ENCODE measurements at places on chromosomes 16 and 17. TPM values are rescaled to one million over a fixed set of nuclear protein-coding genes. Genes with fewer than 3 reads are reported as not detected.

GRCh38 chr17:9533441-9533840 is 42.2 kb downstream of the STX8 start:
- no peak overlapping the region for H3K27ac ChIP-seq
- no peaks in the 10 kb centered on the region for H3K27me3 ChIP-seq
- H3K4me1 ChIP-seq: no peaks in the 10 kb centered on the region

Gene ASGR1
- 0.68 TPM for total RNA-seq

Gene YBX2
- 0.66 TPM for total RNA-seq

Gene DNASE1L2
- total RNA-seq: 1.6 TPM

DNA sequence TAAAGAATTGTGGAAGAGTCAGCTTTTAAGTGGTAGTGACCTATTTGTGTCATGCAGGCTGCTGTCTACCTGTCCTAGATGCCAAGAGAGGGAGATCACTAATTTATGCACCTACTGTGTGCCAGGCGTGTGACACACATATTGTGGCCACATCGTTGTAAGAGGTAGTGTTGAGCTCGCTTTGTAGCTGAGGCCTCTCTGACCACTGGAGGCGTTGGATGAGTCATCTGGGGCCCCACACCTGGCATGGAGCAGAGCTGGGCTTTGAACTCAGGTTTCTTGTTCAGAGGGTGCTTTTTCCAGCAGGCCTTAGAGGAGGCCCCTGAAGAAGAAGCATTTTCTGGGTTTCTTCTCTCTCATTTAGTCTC is 52.3 kb upstream of the LGALS9 start:
- no peak for DNase-seq
- peaks cover 16% of the 10 kb centered on the region for H3K4me1 ChIP-seq
- no peak overlapping the region for H3K27ac ChIP-seq
- H3K27me3 ChIP-seq: no peaks in the 10 kb centered on the region
- H3K36me3 ChIP-seq: no peaks in the 10 kb centered on the region

DNA sequence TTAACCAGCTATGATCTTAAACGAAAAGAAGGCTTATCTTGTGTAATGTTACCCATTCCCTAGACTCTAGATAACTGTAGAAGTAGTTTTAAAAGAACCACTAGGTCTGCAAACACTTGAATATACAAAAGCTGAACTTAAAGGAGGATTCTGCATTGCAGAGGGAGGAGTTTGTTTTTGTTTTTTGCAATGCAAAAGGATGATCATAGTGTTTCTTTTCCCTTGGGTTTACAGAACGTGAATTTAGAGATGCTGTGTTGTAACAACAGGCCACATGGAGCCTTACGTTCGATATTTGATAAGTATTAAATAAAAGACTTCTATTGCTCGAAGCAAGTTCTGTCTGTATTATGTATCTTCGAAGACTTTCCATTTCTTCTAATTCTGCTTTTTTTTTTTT is 77.6 kb downstream of the CHD9 start:
- no peaks in the 10 kb centered on the region for H3K36me3 ChIP-seq
- peak overlapping the region; percentile 93 for H3K27ac ChIP-seq
- H3K4me3 ChIP-seq: peak overlapping the region; percentile 86
- H3K4me1 ChIP-seq: peaks cover 21% of the 10 kb centered on the region

Gene FBXW10
- total RNA-seq: not detected

DNA sequence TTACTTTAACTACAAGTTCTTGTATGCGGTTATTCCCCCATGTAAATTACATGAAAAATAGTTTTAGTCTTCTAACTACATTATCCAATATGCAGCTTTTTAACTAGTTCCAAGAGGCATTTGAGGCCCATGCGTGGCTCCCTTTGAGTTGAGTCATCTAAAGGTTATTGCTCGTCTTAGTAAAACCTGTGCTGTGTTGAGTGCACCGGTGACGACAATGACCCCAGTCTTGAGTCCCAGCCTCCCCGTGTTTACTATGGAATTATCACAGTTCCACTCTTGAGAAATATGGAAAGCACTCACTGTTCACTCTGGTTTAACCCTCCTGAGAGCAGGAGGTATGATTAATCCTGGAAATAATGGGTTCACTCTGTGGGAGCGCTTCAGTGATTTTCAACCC is 119.2 kb downstream of the PITPNC1 start:
- no peaks in the 10 kb centered on the region for H3K27me3 ChIP-seq
- peaks cover 72% of the 10 kb centered on the region for H3K4me1 ChIP-seq
- H3K36me3 ChIP-seq: peaks cover 10% of the 10 kb centered on the region
- H3K27ac ChIP-seq: peak overlapping the region; percentile 22
- no peak for DNase-seq
- no peak overlapping the region for H3K4me3 ChIP-seq

DNA sequence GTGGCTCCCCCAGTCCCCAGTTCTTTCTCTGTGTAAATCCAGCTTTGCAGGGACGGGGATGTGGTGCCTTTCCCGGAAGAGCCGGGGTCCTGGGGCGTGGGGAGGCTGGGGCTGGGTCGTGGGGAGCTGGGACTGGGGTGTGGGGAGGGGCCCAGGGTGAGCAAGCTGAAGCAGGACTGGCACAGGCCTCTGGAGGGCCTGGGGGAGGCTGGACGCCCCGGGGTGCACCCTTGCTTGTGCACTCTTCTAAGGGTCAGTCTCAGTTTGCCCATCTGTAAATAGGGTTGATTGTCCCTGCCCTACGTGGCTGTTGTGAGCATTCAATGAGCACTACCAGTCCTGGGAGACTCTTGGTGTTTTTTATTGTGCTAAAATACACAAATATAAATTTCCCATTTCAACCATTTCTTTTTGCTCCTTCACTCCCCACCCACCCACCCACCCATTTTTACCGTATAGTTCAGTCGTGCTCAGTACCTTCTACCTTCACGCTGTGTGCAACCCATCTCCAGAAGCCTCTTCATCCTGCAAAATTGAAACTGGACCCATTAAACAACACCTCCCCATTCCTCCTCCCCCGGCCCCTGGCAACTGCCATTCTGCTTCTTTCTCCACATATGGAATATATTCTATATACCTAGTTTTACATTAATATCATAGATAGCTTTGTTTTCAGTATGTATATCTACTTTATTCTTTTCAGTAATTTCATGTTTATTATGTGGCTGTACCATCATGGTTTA is 7.8 kb upstream of the TBC1D3B start:
- no peak overlapping the region for H3K4me3 ChIP-seq
- H3K27ac ChIP-seq: peak overlapping the region; percentile 36
- H3K36me3 ChIP-seq: no peaks in the 10 kb centered on the region
- H3K4me1 ChIP-seq: peaks cover 22% of the 10 kb centered on the region
- H3K27me3 ChIP-seq: peaks cover 48% of the 10 kb centered on the region

Gene SRCIN1
- total RNA-seq: 0.60 TPM

DNA sequence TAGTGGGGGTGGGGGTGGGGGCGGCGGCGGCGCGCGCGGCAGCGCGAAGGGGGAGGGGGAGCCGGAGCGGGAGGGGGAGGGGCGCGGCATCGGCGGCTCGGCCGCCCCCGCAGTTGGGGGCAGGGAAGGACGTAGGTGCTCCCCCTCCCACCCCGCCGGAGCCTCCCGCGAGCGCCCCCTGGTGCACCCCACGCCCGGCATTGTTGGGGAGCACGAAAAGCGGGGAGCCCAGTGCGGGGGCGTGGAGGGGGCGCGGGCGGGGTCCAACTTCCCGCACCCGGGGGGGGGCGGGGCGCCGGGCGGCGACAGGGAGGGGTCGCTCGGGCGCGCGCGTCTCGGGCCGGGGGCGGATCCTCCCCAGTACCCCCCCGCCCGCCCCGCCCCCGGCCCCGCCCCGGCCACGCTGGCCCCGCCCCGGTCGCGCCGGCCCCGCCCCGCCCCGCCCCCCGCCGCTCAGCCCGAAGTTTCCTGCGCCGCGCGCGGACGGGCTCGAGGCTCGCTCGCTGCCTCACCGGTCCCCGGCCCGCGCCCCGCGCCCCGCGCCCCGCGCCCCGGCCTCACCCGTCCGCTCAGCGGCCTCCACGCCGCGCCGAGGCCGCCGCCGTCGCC is at the start of gene CACNA1H:
CACNA1H (plus strand) TSS at position 456 of the 609 bp plus-strand sequence. CDS start 632 bp downstream, outside the sequence.
- H3K4me1 ChIP-seq: peaks cover 4% of the 10 kb centered on the region
- H3K27ac ChIP-seq: no peak within 1 kb of the TSS
- peak; percentile 48 for DNase-seq
- no peaks in the 10 kb centered on the region for H3K27me3 ChIP-seq
- no peaks in the 10 kb centered on the region for H3K36me3 ChIP-seq

Gene IGFALS
- total RNA-seq: 1.7 TPM

- H3K4me3 ChIP-seq: no peak overlapping the region
- DNase-seq: no peak
- peaks cover 14% of the 10 kb centered on the region for H3K36me3 ChIP-seq
Observed at GRCh38 chr16:69435977-69436820, 11.8 kb downstream of the CYB5B start.

- no peak for DNase-seq
- H3K27me3 ChIP-seq: no peaks in the 10 kb centered on the region
- peaks cover 21% of the 10 kb centered on the region for H3K4me1 ChIP-seq
Observed at GRCh38 chr16:22053921-22054341, 38.4 kb upstream of the VWA3A start.

Data from naive thymus-derived CD8-positive, alpha-beta T cell (primary cell).